Esophagus squamous epithelium (tissue), 5 donors: ENCODE measurements at places on chromosomes 1 and 21.

DNA sequence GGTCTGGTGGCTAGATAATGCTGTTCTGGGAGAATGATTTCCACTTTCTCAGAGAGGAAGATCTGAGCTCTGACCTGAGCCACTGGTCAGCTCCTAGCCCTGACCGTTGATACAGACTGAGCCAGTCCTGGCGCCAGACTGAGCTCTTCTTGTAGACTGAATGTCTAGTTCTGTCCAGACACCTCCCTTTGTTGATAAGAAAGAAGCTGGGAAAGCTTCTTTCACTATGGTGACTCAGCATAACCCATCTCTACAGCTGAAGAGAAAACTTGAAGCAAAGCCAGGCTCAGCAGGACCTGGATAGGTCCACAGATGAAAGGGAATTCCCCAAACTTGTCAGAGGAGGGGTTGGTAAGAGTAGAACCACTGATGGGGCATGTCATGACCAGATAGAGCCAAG lies 9.9 kb upstream of the TRABD2B start:
- DNase-seq, result no peak

DNA sequence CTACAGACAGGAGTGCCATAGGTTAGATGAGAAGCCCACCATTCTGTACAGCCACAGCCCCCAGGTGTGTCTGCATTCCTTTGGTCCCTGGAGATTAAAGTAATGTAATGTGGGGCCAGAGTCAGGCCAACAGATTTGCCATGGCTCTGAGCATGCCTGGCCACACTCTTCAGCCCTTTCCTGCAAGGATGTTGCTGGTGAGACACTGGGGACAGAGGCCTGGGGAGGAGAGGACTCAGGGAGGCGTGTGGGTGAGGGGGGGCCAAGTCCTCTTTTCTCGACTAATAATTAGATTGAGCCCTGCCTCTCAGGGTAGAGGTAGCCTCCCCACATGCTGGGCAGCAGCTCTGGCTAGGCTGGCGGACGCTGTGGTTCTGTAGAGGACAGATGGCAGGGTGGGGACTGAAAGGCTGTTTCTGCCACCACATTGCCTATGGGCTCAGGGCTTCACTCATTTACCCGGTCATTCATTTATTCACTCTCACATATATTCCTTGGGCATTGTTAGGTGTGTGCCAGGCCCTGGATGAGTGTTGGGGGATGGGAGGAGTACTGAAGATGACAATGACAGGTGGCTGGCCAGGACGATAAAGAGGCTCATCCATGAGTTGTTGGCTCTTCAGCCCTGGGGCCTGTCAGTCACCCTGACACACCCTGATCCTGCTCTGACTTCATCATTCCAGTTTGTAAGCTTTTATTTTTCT lies 7.1 kb upstream of the PRCC start:
- DNase-seq, result no peak

DNA sequence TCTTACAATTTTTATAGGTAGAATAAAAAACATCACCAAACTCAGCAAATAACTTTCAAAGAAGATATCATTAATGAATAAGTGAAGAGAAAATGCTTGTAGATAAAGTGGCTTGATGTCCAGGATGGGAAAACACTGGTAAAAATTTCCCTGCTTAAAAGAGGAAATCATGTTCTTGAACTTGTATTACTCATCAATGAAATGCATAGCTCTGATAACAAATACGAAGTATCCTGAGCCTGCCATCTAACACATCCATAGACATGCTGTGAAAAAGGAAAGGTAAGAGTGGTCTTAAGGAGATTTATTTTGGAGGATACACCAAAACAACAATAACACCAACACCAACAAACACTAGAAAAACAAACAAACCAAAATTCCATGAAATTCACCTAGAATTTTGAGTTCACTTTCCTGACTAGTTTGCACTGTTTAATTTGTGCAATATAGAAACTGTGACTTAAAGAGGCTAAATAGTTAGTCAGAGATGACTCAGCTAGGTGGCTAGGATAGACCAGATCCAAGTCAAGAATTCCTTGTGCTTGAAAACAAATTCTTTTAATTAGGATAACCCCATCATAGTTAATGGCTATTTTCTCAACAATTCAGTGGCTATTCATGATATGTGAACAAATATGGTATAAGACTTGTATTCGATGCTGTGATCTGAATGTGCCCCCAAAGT lies 179.8 kb upstream of the KCNK2 start:
- no peak for DNase-seq

DNA sequence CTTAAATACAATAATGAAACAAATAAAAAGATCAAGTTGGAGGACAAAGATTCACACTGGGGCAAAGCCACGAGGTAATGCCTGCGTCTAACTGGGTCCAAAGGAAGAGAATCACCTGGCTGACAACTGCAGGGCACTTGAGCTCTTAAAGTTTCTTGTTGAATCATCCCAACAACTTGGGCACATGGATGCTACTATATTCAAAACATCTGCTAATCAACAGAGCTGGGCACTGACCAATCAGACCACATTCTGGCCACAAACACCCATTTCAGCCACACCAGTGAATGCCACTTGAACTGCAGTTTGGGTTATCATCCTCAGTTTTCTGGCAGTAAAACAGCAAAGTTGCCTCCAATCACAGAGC lies 51.0 kb downstream of the ABCA4 start:
- DNase-seq, result no peak

DNA sequence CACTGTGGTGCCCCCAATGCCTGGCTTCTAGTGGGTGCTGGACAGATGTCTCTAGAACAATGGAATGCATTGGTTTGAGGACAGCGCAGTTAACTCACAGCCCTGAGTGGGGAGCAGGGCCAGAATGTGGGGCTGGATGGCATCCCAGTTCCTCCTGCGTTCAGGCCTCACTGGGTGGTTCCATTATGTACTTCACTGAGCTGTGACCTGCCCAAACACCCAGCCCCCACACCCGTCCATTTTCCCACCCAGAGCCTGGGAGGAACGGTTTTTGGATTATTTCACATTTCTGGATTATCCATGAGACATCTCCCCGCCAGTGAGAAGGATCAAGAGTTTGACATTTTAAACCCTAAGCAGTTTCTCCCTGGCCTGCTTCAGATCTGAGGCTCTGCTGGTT lies 55.3 kb upstream of the WASF2 start:
- DNase-seq, result no peak

DNA sequence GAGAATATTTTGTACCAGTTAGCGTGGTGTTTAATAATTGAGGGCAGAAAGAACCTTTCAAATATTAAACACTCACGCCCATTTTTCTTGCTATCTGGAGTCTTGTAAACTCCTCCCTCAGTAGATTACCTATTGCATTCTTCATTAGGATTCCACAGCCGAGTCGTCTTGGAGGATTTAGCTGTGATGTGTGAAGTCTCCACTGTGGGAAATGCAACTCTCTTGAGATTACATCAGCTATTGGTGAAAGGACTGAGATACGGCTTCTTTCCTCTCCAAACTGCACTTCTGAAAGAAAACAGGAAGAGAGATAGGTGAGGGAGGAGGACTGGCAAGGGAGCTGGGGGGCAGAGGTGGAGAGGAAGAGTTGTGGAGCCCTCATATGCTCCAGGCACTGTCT lies 36.1 kb downstream of the ACTA1 start:
- no peak for DNase-seq

- DNase-seq, result no peak
These were observed 610.6 kb downstream of the KIF26B start for GRCh38 chr1:245765230-245766000.

- DNase-seq, result no peak
These were observed 241.0 kb downstream of the KCNJ6 start for GRCh38 chr21:37675202-37675801.

DNA sequence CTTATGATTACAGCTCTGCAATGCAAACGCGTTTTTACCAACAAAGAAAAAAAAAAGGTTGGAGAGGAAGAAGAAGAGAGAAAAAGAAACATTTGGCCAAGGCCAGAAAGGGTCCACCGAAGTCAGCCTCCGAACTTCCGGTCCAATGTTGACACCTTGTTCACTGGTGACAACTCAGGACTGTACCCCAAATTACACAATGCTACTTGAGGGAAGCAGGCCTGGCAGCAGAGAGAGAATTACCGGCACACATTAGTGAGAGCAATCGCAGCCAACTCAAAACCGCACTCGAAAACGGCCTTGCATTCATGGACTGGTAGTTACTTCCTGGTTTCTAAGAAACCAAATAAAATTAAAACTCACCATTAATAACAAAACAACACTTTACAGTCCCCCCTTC lies 652.5 kb downstream of the KIF26B start:
- DNase-seq, result no peak

GRCh38 chr1:189821833-189822232 lies 655.8 kb downstream of the BRINP3 start:
- no peak for DNase-seq

- no peak for DNase-seq
These were observed 3.7 kb downstream of the PTPN14 start for GRCh38 chr1:214547747-214548146.

DNA sequence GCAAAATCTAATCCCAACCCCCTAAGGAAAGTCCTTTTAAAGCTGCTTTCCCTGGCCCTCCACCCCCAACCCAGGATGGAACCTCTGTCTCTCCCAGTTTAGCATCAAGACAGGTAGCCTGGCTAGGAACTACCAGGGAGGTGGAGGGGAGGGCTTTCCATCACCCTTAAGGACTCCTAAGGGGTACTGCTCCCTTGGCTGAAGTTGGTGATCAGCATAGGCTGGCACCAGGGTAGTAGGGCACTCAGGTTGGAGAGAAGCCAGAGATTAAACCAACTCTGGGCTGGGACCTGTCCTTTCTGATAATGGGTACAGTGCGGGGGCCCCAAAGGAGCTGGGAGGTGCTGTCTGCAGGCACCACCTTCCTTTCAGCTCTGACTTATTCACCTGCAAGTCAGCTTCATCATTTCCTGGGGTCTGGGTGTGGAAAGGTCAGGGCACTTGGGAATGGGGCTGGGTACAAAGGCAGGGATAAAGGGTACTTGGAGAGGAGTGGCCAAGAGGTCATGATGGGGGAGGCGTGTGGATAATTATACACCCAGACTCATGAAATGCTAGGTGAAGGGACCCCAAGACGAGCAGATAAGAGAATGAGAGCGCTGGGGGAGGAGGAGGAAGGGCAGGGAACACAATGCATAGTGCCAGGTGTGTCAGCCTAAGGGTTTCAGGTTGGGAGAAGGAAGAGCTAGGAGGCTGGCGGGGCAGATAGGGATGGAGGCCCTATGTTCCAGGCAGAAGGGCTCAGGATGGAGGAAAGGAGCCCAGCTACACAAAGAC lies 1.2 kb downstream of the ARHGEF2 start:
- no peak for DNase-seq

- no peak for DNase-seq
These were observed 2.3 kb downstream of the KRTAP10-8 start for GRCh38 chr21:44614161-44614631.
